ENCODE measurements at places on chromosomes 13 and 19. TPM values are rescaled to one million over a fixed set of nuclear protein-coding genes. Genes with fewer than 3 reads are reported as not detected.

The BABAM1 gene
- total RNA-seq: 95.7 TPM

The CEACAM6 gene
- 0.04 TPM for total RNA-seq

The CD37 gene
- not detected for total RNA-seq

The OR10H5 gene
- not detected for total RNA-seq

The SIRT6 gene
- total RNA-seq: 19.6 TPM

Data from foreskin keratinocyte (primary cell).